CD4-positive, alpha-beta T cell treated with Interleukin-1 beta for 1 hour (primary cell): ENCODE measurements at places on chromosomes 3 and 15.

DNA sequence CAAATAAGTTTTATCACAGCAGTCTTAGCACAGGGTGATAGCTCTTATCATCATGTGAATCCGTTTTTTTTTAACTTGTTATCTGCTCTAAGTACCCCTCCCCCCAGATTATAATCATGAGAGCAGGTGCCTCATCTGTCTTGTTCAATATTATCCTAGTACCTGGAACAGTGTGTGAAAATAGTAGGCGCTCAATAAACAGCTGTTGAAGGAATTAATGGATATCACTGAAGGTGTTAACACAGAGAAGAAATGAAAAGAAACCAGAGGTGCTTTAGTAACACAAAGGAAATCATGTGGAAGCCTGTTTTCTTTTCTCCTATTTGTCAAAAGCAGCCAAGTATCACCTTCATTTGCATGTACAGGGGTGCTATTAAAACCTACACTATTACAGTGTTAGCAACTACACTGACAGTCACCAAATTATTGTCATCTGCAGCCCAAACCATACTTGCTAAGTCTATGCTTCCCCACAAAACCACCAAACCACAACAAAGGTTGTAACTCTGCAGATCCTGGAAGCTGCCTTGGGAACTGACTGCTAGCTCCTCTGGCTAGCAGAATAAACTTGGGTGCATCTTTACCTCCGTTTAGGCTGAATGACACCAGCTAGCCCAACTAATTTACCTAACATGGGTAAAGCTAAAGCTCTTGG is 2.9 kb downstream of the XPC start:
- peak; percentile 51 for DNase-seq

DNA sequence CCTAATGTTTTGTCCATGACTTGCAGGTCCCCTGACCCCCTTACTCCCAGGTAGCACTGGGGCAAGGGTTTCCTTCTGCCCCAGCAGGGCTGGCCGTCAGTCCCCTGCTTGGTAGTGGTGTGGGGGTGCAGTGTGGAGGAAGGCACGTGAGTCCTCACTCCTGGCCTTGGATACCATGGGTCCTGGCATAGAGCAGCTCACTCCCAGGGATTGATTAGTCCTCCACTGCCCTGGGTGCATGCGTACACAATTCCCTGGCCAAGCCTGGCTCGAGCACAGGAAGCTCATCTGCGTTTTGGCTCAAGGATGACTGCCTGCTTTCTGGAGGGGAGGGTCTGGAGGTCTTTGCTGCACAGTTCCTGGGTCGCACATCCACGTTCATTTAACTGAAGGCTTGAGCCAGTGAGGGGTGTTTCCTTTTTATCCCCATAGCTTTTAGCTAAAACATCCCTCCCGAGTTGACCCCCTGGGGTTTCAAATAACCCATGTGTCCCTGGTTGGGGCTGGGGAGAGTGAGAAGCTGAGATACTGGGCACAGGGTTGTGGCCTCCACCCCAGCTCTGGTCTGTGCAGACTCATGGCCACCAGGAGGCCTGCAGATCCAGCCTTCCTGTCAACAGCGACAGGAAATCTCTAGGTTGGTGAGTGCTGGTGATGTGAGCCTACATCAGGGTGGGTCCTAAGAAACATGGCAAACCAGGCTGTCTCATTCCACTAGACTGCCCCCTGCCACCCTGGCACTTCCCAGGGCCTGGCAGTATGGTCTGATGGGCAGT is 11.5 kb downstream of the HEMK1 start:
- DNase-seq: no peak

DNA sequence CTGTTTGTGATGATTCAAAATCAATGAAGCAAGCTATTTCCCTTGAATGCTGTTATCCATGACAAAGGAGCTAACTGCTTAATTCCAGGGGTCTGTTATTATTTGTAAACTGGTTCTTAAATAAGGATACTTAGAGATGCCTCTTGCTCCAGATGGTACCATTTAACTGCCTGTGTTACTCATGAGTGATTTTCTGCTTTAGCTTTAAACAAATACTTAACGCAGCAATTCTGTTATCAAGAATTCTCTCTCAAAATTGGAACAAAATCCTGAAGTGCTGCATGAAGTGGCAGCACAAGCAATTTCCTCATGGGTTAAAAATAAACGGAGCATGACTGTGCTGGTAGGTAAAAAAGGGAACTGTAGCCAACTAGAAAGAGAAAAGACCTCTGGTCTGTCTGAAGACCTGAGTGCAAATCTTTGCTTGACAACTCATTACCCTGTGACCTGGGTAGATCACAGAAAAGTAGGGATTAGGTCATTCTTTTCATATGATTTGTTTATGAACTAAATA is 62.5 kb upstream of the GBE1 start:
- DNase-seq: no peak

DNA sequence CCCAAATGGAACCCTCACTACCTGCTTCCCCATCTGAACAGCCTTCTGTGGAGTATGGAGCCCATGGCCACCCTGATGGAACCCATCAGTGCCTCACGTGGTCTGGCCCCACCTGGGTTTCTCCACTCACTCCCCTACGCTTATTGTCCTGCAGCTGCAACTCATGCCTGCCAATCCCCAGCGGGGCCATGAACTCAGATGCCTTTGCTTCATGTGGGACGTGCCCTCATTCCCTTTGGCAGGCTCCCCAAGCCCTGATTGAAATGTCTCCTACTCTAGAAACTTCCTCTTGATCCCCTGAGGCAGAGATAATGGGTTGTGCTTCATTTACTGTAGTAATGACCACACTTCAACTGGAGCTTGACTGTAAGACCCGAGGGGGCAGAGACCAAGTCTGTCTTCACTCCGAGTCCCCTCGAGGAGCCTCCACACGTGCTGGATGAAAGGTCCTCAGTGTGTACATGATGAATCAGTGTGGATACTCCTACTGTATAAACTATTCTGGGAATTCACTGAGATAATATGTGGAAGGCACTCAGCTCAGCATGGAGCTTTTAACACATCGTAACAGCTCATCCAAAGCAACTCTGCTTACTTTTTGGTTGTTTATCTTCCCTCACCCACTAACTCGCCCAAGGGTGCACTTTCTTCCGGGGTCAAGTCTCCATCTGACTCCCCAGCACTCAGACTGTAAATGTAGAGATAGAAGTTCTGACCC is 232.8 kb upstream of the BHLHE40 start:
- DNase-seq: no peak

GRCh38 chr3:71972031-71972430 is 187.1 kb upstream of the PROK2 start:
- DNase-seq: no peak

DNA sequence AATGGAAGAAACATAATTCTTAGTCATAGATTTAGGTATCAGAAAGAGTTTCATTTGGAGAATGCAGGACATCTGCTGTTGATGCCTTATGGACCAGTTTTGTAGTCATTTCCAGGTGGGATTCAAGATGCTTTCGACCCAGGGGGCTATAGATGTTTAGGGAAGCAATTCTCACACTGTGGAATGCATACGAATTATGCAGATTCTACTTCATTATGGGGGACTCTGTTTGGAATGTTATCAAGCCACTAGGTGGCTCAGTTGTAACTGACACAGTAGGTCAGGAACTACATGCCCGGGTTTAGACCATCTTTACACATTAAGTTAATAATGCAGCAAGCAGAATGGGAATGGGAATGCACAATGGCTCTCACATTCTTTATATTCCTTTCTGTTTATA is 1359.8 kb downstream of the ZPLD1 start:
- DNase-seq: no peak

DNA sequence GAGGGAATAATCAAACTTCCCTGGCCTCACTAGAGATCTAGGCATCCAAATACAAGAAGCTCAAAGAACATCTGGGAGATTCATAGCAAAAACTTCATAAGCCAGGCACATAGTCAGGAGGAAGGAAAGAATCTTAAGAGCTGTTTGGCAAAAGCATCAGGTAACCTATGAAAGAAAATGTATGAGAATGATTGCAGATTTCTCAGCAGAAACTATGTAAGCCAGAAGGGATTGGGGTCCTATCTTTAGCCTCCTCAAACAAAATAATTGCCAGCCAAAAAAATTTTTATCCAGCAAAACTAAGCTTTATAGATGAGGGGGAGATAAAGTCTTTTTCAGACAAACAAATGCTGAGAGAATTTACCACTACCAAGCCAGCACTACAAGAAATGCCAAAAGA is 1036.3 kb downstream of the TBL1XR1 start:
- DNase-seq: no peak

DNA sequence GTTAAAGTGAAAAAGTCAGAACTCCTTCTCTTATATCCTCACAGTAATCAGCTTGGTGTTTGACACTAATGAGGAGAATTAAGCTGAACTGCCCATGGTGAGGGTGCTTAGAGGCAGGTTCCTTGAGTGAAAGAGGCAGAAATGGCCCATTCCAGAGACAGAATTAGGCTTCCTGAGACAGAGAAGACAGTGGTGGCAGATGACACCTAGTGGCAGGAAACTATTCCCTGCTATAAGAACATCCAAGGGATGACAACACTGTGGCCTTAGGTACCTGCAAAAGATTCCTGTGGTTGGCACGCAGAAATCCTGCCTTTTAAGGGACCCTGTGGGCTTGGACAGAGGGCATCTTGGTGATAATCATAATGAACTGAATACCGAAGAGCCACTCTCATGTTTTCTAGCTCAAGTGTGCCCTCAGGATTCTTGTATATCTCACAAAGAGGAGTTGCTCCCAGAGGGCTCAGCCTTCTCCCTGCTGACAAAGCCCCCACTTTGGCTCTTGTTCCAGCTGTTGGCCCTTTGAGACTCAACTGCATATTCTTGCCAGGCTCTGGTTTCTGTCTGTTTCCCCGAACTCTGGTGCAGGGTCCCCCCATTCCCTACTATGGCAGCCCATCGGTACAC is 56.0 kb downstream of the KBTBD12 start:
- peak; percentile 11 for DNase-seq

GRCh38 chr15:44295750-44296431 is 7.4 kb downstream of the GOLM2 start:
- no peak for DNase-seq

DNA sequence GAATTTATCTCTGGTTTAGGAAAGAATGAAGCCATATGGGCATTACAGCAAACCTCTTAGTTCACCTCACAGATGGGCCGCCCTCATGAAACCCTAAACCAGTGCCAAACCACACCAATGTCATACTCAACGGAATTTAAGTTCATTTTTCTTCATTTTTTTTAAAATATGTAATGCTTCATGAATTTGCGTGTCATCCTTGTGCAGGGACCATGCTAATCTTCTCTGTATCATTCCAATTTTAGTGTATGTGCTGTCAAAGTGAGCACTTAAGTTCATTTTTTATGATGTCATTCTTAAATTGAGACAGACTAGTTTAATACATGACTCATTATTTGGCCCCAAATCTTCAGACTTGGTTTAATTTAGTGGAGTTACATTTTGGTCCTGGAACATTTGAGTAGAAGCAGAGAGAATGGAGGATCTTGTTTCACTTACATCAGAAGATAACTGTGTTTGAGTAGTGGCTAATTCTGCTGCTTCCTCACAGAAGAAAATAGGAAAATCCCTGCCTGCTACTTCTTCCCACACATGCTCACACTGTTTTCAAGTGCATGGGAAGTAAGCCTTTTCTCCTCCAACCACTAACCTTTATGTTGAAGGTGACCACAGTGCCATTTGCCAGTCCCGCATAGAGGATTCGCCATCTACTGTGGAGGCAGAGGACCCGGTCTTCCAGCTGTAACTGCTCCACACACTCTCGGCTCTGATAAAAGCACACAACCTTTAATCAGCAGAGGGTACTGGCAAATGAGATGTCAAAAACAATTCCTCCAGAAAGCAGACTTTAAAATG is 63.3 kb downstream of the ZNF106 start:
- DNase-seq: no peak

- DNase-seq: no peak
Observed at GRCh38 chr15:26628071-26628470, 144.8 kb downstream of the GABRB3 start.

DNA sequence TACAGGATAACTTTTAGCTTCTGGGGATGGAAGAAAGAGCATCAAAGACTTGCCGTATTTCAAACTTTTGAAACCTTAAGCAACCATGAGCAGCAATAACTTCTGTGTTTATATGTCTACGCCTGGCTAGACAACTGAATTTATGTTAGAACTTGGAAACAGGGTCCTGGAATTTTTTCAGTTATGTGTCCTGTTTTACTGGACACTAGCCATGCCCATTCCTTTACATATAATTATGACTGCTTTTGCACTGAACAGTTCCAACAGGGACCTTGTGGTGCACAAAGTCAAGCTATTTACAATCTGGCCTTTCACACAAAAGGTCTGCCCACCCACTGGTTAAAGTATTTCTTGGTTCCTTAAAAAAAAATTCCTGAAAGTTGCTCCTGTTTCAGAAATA is 37.1 kb downstream of the TJP1 start:
- no peak for DNase-seq

GRCh38 chr3:141877911-141878310 is 1.5 kb downstream of the ATP1B3 start:
- no peak for DNase-seq

- DNase-seq: peak; percentile 13
Observed at GRCh38 chr3:30810625-30811024, 83.8 kb downstream of the GADL1 start.

- DNase-seq: no peak
Observed at GRCh38 chr15:87549296-87549695, 707.2 kb downstream of the NTRK3 start.

DNA sequence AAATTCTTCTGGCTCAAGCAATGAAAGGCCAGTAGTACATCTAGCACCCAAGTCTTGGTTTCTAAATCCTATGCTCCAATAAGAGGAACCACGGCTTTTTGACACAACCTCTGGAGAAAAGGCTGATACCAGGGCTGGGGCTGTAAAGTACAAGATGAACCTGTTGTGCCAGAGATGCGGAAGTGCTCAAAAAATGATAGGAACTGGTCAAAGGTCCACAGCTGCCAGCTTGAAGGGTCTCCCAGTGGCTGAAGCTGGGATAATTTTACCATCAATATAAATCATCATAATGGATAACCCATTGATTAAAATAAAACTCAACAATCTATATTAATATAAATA is 558 bp upstream of the NCEH1 start:
- DNase-seq: no peak

DNA sequence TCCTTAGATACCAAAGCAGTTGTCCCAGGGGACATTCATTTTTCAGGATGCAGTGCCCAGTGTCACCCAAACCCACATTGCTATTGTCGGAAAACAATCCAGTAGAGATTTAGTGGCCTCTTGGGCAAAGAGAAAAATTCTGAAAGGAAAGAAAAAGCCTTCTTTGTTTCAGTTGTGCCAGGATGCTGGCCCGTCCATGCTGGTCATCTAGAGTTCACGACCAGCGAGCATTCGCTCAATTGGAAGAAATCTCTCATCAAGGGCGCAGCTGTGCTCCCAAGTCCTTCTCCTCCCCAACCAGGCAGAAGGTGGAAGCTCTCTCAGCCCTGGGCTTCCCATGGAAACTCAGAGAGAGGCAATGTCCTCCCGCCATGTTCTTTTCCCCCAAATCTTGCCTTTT is 123.7 kb downstream of the MTHFS start:
- DNase-seq: no peak
